ENCODE measurements at places on chromosomes 13 and 19.

DNA sequence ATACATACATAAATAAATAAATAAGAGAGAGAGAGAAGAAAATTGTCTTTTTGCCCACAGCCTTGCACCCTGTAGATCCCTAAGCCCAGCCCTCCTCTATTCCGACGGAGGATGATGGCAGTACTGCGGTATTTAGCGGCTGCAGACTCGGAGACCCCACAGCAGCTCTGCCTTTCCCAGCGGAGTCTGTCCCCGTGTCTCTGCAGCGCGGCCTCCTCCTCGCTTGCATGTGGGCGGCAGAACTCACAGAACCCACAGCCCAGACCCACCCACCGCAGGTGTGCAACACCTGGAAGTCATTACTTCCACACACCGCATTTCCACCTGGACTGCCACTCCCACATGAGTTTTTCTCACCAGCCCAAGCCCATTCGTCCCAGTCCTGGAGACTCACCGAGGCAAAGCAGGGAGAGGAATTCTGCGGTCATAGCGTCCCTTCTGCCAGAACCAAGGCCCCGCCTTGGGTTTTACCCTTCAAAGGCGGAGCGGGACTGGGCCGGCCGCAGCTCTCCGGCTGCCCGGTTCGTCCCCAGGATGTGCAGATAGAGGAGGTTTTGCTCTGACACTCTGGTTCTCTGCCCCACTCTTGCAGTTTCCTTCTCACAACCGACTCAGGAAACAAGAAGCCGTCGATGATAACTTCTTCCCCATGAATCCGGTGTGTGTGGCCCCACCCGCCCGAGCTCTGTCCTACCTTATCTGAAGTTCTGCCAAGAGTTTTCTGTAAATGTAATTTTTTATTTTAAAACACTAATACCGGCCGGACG lies at the start of gene VSTM1:
Gene VSTM1, minus strand, starts transcription at position 548 of the 767 bp plus-strand sequence. Its CDS starts 120 bp downstream, at position 428.
- DNase-seq, result no peak

DNA sequence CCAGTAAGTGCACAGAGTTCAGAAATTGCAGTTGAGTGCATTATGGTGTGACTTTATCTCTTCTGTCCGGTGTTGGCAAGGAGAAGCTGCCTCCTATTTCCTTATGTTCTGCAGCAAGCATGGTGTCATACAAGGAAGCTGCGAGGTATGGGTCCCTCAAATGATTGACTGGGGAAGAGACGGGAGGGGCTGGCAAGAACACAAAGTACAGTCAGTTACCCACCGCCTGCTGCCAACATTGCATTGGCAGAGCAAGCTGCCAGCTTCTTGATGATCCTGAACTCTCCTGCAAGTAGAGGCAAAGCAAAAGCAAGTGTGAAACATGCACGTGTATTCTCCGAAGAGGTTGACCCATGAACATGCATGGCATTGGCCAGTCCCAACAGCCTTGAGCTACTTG lies 1013.6 kb downstream of the UQCRFS1 start:
- no peak for DNase-seq

DNA sequence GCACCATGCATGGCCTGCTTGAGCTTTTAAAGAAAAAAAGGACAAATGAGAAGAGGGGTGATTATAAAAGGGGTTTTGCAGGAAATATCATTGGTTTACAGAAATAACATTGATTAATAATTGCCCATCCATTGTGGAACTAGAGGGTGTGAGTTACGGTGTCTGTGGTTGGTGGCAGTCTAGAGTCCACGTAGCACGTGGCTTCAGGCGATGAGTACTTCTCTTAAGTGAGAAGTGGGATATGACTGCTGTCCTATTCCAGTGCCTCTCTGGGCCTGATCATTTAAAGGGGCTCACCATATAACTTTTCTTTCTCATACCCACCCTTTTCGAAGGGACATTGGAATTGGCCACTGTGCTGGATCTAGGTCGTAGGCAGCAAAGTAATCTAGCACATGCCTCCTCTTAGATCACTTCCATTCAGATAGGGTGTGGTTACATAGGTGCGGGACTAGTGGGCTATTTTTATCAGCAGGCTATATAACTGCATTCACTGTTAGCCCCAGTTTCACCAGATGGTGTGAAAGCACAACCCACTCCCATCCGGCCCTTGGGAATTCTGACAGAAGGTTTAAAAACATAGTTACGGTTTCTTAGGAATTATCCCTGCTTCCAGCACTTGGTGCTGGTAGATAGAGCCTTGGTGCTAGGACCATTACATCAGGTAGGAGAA lies 19.9 kb downstream of the PPP5C start:
- DNase-seq, result no peak

GRCh38 chr19:29714953-29715700 lies at the start of gene C19orf12:
C19orf12 (minus strand) TSS chr19:29715261; CDS start chr19:29708413, 6,848 bp downstream.
- DNase-seq, result peak; percentile 51

DNA sequence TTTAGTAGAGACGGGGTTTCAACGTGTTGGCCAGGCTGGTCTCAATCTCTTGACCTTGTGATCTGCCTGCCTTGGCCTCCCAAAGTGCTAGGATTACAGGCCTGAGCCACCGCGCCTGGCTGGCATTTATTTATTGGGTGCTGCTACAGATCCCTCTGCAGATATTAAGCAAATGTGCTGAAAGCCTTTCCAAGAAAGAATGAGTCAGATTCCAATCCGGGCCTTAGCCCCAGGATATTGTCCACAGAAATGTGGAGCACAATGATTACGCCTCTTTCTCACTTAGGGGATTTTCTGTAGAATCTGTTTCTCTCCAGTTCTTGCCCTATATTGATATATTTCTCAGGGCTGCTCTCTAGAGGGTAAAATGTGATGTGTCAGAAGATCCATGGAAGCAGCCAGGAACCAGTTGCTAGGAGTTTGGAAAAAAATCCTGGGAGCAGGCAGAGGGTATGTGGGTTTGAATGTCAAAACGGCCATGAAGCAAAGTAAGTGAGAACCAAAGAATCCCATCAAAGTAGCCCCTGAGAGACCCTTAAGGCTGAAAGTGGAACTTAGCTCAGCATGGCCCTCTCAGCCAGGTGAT lies 24.8 kb upstream of the IGFL4 start:
- DNase-seq, result no peak

DNA sequence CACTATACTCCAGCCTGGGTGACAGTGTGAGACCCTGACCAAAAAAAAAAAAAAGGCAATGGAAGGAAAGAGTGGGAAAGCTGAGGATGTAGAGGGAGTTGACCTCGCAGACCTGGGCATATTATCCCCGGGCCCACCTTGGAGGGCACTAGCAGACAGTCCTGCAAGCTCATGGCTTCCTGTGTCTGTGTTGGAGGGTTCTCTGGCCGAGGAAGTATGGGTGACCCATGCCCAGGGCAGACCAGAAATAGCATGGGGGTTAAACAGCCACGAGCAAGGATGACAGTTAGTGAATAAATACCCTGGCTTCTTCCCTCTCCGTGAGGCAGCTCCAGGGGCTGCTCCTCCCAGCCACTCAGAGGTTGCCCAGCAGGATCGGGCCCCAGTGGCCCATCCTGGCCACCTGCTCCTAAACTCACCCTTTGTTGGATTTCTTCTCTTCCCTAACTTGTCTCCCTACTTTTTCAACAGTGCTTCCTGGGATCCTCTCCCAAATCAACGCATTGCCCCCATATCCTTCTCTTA lies 485.8 kb downstream of the ZNF536 start:
- DNase-seq, result no peak

- DNase-seq, result no peak
These were observed 19.3 kb downstream of the EDDM13 start for GRCh38 chr19:56291867-56292266.

DNA sequence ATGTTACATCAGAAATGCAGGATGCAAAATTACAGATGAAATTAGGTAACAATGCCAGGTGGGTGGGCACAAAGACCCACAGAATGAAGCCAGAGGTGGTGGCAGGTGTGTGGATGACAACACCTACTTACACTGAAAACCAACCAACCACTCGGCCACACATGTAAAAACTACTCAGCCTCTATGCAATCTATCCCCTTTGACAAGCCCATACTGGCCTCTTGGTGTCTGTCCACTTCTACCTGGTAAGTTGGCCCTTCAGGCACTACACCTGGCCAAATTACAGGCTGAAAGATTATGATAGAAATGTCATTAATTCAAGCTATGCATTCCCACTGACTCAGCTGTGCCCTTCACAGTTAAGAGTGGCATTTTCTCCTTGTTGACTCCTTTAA lies 50.0 kb downstream of the BRD4 start:
- no peak for DNase-seq

GRCh38 chr13:106276876-106277275 lies 258.6 kb downstream of the EFNB2 start:
- no peak for DNase-seq

DNA sequence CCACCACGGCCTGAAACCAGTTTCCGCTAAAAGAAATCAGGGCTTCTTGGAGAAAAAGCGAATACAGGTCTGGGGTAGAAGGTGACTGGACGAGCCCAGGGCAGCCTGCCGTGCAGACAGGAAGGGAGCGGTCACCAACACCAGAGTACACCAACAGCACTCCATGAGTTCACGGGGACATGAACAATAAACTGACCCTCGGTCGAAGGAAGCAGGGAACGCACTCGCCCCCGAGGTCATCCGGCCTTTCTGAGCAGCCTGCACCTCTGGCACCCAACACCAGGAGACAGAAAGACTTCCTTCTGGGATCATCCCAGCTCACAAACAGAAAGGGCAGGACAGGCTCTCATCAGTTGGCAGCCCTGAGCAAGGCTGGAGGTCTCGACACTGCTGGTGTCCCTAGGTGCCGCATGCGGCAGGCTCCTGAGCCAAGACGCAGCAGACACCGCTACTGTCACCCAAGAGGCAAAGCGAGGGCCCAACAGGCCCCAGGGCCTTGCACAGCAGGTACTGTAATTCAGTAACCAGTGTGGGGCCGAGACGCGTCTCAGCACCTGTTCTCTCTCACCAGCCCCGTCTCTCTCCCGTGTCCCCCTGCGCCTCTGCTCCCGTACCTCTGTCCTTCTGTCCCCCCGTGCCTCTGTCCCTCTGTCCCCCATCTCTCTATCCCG lies 18.0 kb downstream of the DCUN1D2 start:
- no peak for DNase-seq

GRCh38 chr13:36903925-36904595 lies 16.0 kb downstream of the SMAD9 start:
- DNase-seq, result no peak

DNA sequence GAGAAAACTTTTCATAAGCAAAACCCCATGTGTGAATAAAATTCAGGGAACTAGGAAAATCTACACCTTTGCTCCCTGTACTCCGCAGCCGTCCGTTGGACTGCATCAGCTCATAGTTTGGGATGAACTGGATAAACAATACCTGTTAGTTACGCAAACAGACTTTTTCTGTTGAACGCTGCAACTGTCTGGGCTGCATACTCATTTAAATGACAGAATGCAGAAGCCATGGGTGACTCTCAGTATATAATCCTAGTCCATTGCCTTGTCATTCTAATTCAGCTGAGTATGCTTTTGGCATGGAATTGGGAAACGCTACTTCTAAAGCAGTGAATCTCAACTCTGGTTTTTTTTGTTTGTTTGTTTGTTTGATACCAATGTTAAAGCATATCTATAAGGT lies 151.6 kb downstream of the SLITRK1 start:
- DNase-seq, result no peak

DNA sequence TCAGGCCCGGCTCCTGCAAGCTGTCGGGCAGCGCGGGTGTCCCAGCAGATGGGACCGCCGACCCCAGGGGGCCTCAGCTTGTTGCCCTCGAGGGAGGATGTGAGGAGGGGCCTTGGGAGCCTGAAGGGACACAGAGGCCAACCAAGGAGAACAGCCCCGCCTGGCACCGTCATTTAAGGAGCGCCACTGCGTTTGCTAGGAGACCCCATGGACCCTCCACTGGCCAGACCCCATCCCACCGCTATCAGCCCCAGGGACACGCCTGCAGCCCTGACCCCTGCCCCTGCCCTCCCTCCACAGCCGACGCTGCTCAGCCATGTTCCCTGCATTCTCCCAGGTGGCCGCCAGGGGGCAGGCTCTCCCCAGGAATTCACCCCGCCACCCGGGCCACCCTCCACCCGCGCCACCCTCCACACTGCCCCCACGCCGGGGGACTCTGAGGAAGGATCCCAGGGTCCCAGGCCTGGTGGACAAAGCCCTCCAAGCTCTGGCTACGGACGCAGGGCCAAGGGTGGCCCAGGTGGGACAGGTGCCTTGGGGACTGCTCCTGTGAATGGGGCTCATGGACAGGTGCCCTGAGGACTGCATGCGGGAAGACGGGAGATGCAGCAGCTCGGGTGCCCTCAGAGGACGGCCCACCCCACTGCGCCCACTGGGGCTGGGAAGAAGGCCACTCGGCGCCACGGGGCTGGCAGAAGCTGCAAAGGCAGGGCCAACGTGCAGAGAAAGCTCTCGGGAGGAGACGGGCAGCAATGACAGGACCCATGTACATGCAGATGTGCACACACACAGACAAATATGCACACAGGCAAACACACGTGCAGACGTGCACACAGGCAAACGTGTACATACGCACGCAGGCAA lies 34.4 kb downstream of the PIP5K1C start:
- peak; percentile 58 for DNase-seq

DNA sequence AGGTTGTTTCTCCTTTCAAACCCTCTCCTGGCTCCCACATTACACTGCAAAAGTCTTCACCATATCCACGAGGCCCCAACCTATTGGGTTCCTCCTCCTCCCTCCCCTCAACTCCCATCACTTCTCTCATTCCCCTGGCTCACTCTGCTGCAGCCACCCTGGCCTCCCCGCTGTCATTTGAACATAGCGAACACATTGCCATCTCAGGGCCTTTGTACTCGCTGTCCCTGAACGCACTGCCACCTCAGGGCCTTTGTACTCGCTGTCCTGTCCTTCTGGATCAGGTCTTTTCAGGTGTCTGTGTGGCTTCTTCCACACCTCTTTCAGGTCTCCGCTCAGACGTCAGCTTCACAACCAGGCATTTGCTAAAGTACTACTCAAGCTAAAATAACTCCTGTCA lies 1.7 kb downstream of the CCDC61 start:
- no peak for DNase-seq

DNA sequence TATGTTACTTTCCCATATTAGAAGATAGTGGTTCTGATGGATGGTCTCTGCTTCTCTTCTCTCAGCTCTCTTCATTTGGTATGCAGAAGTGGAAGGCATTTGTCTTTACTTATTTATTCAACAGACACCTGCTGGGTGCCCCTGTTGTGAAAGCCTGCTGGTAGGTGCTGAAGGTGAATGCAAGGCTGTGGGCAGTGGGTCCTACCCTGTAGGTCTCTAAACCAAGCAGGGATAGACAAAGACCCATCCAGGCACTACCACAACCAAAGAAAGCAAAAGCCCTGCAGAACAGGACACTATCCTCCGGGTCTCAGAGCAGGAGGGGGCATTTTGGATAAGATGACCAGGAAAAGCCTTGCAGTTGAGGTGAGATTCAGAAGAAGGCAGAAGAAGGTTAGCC lies 106.1 kb downstream of the STARD13 start:
- no peak for DNase-seq

DNA sequence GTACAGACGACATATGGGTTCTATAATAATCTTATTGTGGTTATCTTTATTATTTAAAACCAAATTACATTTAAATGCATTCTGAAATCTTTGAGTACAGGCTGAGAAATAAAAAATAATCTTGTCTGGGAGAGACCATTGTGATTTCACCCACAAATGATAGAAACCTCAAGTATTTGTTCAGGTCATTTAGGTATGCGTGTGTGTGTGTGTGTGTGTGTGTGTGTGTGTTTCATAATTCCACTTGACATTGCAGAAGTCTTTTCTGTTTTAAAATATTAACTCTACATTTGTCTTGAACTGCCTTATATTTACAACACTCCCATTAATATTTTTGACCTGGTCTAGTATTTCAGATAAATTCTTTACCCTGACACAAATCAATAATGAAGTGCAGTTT lies 126.9 kb downstream of the SPRY2 start:
- no peak for DNase-seq
